Fibroblast of villous mesenchyme (primary cell): ENCODE measurements at places on chromosomes 4 and X. TPM values are rescaled to one million over a fixed set of nuclear protein-coding genes. Genes with fewer than 3 reads are reported as not detected.

Gene CCDC160
- 0.43 TPM in 1 of 2 replicates, not detected in the other for total RNA-seq

Gene CLGN
- total RNA-seq = 1.6 and 1.7 TPM in 2 replicates

Gene LDOC1
- total RNA-seq = 5.2 TPM in 2 replicates

- peak; percentile 3 for DNase-seq
Measured at GRCh38 chr4:29081234-29081955, 1638.8 kb upstream of the PCDH7 start.

GRCh38 chr4:150867148-150867547 is 147.9 kb downstream of the LRBA start:
- peak; percentile 86 for DNase-seq

GRCh38 chrX:5054852-5055251 is 1173.8 kb downstream of the NLGN4X start:
- no peak for DNase-seq

DNA sequence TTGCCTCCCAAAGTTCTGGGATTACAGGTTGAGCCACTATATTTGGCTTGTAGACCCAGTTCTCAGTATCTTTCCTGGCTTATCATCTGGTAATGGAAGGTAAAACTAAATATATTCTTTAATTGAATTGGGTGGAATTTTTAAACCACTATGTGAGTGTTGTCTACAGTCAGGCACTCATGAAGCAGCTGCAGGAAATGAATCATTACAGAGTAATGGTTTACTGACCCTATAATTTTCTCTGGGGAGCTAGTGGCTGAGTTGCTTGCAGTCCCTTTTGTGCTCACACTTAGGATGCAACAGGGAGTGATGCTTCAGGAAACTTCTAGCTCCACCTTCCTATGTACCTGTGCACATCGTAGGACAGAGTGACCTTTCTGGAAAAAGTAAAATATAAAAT is 4.1 kb upstream of the UGT2B7 start:
- peak; percentile 65 for DNase-seq

DNA sequence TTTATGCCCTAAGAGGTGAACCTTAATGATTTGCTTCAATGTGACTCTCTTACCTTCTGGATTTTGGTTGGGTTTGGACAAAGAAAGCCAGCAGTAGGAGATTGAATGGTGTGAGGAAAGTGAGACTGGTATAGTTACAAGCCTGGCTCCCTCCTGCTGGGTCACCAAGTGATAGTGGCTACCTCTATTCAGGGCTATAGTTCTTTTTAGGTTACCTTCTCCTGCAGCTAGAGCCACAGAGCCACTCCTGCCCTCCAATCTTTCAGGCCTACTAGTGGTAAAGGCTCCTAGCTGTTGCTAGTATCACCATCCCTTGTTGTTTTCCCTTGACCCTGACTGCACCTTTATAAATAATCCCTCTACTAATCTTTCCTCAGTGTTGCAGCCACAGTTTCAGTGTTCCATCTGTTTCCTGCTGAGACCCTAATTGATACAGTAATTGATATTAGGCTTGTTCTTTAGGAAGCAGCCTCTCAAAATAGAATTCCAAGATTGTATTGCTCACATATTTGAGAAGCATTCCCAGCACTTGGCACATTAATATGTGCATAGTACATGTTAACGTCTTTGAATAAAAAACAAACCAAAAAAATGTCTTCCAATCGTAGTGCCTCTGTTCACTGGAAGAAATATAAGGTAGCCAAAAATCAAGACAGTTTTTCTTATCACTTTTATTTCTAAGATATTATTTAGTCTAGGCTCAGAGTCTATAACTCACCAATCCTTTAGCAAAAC is 82.3 kb downstream of the SRPX start:
- DNase-seq = no peak

DNA sequence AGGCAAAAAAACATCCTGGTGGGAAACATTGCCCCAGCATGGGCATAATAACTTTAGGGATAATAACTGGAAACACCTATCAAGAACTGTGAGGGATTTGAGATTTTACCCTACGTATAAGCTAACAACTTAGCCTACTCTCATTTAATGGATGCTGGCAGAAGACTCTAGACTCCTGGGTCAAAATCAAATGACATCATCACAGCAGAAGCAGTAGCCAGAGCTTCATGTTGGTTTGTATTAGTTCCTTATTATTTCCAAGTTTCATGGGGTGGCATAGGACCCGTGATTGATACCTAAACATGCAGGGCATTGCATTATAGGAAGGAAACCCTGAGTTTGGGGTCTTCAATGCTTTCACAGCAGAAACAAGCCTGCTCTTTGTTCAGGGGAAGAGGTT is 4.6 kb downstream of the TCEAL9 start:
- no peak for DNase-seq

GRCh38 chrX:127908384-127908783 is 143.8 kb downstream of the ACTRT1 start:
- no peak for DNase-seq

DNA sequence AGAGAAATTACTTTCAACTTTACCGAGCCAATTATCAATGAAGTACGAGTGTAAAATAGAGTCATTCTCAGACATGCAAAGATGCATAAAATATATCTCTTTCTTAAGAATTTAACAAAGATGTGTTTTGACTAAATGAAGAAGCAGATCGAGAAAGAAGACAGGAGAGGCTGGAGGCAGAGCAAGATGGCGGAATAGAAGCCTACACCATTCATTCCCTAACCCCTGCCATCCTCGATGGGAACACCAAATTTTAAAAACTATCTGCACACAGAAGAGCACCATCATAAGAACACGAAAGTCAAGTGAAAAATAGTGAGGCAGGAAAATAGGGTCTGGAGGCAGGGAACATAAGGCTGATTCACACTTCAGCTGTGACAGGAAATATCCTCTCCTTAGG is 35.0 kb downstream of the CCDC158 start:
- no peak for DNase-seq

DNA sequence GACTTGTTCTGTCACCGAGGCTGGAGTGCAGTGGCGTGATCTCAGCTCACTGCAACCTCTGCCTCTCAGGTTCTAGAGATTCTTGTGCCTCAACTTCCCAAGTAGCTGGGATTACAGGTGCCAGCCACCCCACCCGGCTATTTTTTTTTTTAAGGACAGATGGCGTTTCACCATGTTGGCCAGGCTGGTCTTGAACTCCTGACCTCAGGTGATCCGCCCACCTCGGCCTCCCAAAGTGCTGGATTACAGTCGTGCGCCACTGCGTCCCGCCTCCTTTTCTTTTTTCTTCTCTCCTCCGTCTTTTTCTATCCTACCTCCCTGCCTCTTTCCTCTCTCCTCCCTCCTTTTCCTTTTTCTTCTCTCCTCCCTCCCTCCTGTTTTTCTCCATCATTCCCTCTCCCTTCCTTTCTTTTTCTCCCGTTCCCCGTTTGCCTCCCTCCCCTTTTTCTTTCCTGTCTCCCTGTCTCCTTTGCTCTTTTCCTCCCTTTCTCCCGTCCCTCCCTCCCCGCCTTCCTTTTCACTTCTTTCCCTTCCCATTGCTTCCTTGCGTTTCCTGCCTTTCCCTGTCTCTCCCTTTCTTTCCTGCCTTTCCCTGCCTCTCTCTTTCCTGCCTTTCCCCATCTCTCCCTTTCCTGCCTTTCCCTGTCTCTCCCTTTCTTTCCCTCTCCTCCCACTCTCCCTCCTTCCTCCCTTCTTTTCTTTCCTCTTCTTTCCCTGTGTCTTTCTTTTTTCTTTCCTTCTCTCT is 2.1 kb upstream of the SLC25A6 start:
- no peak for DNase-seq

GRCh38 chrX:71629467-71629866 is 11.2 kb upstream of the CXCR3 start:
- DNase-seq = no peak

DNA sequence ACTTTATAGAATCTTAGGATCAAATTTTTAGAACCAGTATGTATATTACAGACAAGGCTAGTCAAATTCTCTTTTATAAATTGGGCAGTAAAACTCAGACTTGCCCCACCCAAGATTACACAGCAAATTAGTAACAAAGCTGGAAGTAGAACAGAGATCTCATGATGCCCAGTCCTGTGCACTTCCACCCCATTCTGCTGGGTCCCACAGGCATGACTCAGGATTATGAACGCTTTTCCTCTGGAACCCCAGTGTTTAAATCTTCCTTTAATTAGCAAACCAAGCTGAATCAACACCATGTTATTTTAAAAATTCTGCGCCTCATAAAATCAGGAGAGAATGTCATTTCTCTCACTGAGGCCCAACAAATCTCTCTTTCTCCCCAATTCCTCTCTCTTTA is 1.5 kb upstream of the IL13RA2 start:
- peak; percentile 12 for DNase-seq

- DNase-seq = peak; percentile 5
Measured at GRCh38 chr4:22962295-22962694, 269.6 kb downstream of the GBA3 start.

DNA sequence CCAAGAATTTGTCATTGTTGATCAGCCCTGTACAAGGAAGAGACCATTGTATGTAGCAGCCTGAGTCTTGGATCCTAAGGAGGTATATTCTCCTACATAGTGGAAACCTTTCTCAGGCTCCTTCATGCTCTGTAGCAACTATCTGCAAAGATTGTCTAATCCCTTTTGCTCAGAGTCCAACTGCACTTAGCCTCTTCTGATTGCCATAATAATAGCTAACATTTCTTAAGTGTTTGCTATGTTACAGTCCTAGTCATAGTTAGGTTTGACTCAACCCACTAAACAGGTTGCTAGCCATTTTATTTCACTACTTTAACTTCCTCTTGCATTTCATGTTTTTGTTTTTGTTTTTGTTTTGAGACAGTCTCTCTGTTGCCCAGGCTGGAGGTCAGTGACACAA is 50.8 kb upstream of the SLC16A2 start:
- no peak for DNase-seq
